NCI-H1436 (cell line): ENCODE measurements at places on chromosomes 5 and 9.

- no peak for DNase-seq
Measured at GRCh38 chr9:4301971-4302427, 2.1 kb upstream of the GLIS3 start.

- DNase-seq = no peak
Measured at GRCh38 chr9:105191508-105192121, 52.8 kb upstream of the SLC44A1 start.

- peak; percentile 19 for DNase-seq
Measured at GRCh38 chr5:120457839-120458507, 6.1 kb upstream of the PRR16 start.

GRCh38 chr5:71932655-71933338 is 174.5 kb upstream of the MAP1B start:
- peak; percentile 63 for DNase-seq

- DNase-seq = no peak
Measured at GRCh38 chr9:135479469-135480052, at the start of gene PPP1R26. PPP1R26 (plus strand) TSS chr9:135479782; CDS start chr9:135484511, 4,729 bp downstream.

GRCh38 chr5:174106997-174107655 is 61.6 kb downstream of the NSG2 start:
- no peak for DNase-seq

GRCh38 chr9:132662152-132662945 is 7.4 kb downstream of the DDX31 start:
- DNase-seq = no peak

GRCh38 chr9:130378875-130379648 is 65.7 kb upstream of the ASS1 start:
- DNase-seq = no peak

DNA sequence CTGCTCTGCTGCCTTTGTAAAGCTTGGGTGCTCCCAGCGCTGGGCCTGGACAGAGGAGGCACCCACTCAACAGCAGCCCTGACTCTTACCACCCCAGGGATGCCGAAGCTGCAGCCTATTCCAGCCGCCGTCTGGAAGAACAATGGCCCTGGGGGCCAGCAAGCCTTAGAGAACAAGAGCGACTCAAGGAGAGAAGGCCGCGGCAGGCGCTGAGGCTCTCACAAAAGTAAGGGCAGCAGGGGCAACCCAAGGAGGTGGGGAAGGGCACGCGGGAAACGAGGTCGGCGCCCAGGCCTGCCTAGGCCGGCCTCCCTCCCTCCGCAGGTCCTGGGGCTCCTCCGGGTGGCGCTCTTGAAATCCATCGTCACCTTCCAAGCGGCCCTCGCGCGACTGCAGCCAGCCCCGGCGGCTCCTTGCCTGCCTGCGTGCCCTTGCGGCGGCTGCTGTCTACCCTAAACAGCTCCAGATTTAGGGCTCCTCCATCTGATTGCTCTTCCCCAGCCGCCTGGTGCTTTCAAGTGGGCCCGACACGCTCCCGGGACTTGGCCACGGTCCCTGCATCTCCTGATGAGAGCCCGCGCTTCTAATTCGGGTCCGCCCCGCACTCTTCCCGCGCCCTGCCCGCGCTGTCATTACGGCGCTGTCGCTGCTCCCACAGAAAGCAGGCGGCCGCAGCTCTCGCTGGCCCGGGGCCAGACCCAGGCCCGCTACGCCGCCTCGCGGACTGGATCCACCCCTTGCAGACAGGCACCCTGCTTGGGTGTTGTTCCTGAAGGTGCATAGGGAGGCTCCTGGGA is 213.3 kb downstream of the SEMA6A start:
- DNase-seq = peak; percentile 50

GRCh38 chr5:72117307-72117706 is 10.0 kb downstream of the MAP1B start:
- DNase-seq = no peak
